NCI-H2081 treated with DMSO at 0.1 percent for 48 hours (cell line): ENCODE measurements at places on chromosomes 11 and 22.

DNA sequence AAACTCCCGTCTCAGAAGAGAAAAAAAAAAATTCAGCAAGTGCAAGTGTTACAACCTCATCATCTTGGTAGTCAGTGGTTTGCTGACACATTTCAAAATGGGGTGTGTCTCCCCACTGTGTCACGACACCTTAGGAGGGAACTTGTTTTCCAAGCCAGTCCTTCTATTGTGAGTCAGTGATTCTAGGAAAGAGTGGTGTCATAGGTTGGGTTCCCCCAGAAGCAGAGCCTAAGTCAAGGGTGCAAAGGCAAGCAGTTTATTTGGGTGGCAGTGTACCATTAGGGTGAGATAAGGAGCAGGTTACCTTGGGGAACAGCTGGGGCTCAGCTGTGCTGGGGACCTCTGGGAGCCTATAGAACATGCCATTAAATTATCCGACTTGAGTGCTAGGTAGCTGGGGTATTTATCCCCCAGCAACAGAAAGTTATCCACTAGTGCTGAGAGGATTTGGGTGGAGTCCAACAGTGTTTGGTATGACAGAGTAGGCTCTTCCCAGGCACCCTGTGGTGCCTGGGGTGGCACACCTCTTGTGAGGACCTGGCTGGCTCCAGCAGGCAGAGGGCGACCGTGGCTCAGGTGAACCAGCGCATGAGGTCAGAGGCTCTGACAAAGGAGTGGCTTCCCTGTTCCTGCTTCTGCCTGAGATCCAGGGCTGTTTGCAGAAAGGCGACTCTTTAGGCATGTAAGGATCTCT is 41.7 kb downstream of the KIAA1671 start:
- no peak for DNase-seq

DNA sequence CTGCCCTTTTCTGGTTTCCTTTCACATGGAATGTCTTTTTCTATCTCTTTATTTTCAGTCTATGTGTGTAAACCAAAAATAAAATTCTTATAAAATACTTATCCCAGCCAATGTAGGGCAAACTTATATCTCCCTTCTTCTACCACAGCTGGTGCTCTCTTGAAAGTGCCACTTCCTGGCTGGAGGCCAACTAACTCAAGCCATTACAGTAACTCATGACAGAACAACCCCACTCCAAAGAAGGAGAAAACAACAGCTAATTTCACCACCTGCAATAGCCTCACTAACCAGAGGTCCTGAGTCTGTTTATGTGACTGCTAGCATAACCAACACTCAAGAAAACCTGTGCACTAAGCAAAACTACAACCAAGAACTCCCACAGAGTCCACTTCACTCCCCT is 74.9 kb upstream of the DBX1 start:
- no peak for DNase-seq

- DNase-seq: no peak
These were observed 6.9 kb upstream of the PHOX2A start for GRCh38 chr11:72250661-72251464.

GRCh38 chr11:7239877-7240276 is 11.8 kb upstream of the SYT9 start:
- DNase-seq: no peak

GRCh38 chr22:28952857-28953256 is 69.5 kb downstream of the ZNRF3 start:
- DNase-seq: no peak

DNA sequence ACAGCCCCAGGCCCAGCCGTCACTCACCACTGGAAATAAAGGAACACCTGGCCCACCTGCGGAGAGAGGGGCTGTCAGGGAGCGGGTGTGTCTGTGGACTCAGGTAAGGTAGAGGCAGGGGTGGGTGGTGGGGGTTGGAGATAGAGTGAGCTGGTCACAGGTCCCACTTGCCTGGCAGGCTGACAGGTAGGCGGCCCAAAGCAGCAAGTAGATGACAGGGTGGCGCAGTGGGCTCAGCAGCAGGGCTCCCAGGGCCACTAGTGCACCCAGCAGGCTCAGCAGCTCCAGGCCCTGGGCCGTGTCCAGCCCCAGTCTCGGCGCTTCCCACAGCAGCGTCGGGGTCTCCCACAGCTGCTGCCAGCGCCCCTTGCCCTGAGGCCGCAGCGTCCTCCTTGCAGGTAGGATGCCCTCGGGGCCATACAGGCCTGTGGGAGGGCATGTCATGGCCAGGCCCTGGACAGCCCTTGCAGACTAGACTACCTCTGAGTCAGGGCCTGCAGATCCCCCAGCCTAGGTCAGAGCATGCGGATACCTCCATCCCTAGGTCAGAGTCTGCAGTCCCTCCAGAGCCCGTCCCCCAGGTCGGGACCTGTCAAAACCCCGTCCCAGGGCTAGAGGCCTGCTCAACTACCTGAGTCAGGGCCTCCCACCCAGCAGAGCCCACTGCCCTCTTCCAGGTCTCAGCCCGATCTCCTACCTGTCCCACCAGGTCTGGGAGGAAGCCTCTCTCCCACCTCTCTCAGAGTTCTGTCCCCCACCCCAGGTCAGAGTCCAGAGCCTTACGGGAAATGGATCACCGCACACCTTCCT is 686 bp downstream of the LMF2 start:
- peak; percentile 45 for DNase-seq

GRCh38 chr11:3148255-3148989 is 16.7 kb downstream of the OSBPL5 start:
- DNase-seq: no peak

DNA sequence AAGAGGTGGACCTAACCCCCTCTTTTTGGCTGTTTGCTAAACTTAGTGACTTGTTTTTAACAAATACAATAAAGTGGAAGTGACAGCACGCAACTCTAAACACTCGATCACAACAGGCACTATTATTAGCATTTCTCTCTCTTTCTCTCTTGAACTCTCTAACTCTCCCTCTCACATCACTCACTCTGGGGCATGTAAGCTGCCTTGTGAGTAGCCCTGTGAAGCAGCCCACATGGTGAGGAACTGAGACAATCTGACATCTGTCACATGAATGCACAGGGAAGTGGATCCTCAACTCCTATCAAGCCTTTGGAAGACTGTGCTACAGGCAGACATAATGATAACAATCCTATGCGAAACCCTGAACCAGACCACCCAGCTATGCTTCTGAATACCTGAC is 609.0 kb upstream of the CNTN5 start:
- no peak for DNase-seq
